Hepatic stellate cell (primary cell): ENCODE measurements at places on chromosomes 7 and 10.

DNA sequence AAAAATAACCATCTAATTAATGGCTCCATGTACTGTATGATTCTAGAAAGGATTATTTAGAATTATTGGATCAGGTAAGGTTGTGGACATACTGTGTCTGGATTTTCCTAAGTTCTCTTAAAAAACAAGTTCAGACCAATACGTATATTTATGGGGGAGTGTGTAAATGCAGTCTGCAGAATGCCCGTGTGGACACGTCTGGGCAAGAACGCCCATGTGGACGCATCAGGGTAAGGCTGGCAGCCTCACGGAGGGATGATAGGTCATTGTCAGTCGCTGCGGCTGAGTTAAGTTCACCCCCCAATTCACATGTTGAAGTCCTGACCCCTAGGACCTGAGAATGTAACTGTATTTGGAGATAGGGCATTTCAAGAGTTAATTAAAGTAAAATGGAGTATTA is 160.0 kb upstream of the SHH start:
- no peak for DNase-seq

GRCh38 chr10:68742397-68742796 is 21.4 kb downstream of the CCAR1 start:
- no peak for DNase-seq

DNA sequence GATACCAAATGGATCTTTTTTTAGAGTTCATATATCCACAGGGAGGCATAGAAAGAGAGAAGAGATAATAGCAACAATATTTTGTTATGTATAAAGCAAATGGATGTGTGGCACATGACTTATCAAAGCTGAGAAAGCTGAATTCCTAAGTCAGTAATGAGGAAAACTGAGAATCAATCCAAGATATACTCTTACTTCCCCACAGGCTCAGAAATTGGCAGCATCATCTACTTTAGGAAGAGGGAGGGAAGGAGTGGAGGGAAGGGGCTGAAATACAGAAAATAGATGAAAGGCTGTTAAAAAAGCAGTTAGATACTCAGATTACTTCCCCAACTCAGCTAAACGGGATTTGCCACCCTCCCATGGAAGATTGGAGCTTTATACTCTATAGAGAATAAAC is 63.5 kb downstream of the SRI start:
- no peak for DNase-seq

DNA sequence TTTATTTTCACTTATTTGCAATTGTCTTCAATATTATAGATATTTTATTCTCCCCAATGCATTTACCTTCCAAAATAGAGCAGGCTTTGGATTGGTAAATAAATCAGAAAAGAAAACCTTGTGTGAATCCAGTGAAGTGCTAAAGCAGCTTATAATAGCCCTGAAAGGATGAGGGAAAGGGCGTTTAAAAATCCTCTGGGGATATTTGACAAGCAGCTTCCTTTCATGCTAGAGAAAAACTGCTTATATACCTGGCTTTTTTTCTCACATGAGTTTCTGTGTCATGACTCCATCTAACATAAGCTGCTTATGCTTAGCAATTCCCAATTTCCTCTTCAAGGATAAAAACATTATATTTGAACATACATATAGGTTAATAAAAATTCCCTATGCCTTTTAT is 221.6 kb upstream of the SEMA3E start:
- no peak for DNase-seq

GRCh38 chr7:117350027-117350426 is 27.2 kb upstream of the WNT2 start:
- DNase-seq, result no peak

DNA sequence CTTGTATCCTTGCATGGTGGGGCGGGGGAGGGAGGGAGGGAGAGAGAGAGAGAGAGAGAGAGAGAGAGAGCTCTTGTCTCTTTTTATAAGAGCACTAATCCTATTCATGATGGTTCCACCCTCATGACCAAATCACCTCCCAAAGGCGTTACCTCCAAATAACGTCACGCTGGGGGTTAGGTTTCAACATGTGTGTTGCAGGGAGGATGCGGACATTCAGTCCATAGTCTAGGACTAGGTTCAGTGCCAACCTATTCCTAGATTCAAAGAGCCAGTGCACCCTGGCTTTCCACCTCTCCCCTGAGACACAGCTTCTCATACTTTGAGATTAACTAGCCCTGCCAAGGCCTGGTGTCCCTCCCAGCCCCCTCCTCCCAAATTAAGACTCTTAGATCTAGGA is 123.0 kb downstream of the GRK5 start:
- DNase-seq, result no peak

GRCh38 chr7:27191833-27192545 is 7.0 kb upstream of the HOXA11 start:
- DNase-seq, result no peak

- DNase-seq, result no peak
Measured at GRCh38 chr7:15495170-15495569, 66.6 kb downstream of the AGMO start.

- no peak for DNase-seq
Measured at GRCh38 chr10:37754538-37755323, 102.7 kb downstream of the ZNF248 start.

GRCh38 chr10:92052741-92053140 is 129.2 kb downstream of the BTAF1 start:
- DNase-seq, result no peak

DNA sequence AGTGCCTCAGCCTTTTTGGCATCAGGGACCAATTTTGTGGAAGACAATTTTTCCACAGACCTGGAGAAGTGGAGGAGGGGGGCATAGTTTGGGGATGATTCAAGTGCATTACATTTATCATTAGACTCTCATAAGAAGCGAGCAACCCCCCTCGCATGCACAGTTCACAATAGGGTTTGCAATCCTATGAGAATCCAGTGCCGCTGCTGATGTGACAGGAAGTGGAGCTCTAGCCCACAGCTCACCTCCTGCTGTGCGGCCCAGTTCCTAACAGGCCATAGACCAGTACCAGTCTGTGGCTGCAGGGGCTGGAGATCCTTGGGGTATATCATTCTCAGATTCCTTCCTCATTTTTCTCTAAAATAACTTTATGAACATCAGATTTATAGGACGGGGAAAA is 50.8 kb downstream of the ATAD1 start:
- no peak for DNase-seq

- DNase-seq, result no peak
Measured at GRCh38 chr10:51654918-51655317, 44.5 kb downstream of the CSTF2T start.

DNA sequence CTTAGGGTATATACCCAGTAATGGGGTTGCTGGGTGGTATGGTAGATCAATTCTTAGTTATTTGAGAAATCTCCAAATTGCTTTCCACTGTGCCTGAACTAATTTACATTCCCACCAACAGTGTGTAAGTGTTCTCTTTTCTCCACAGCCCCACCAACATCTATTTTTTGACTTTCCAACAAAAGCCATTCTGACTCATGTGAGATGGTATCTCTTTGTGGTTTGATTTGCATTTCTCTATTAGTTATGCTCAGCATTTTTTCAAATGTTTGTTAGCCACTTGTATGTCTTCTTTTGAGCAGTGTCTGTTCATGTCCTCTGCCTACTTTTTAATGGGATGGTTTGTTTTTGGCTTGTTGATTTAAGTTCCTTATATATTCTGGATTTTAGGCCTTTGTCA is 66.4 kb downstream of the MGAM2 start:
- no peak for DNase-seq

GRCh38 chr10:22712956-22713852 is 1.2 kb downstream of the PIP4K2A start:
- DNase-seq, result peak; percentile 21

- peak; percentile 34 for DNase-seq
Measured at GRCh38 chr7:80135309-80136104, 876 bp downstream of the GNAI1 start.

GRCh38 chr10:94644352-94644751 is 39.2 kb upstream of the CYP2C18 start:
- DNase-seq, result no peak

GRCh38 chr10:126634911-126635310 is 35.6 kb downstream of the C10orf90 start:
- no peak for DNase-seq

DNA sequence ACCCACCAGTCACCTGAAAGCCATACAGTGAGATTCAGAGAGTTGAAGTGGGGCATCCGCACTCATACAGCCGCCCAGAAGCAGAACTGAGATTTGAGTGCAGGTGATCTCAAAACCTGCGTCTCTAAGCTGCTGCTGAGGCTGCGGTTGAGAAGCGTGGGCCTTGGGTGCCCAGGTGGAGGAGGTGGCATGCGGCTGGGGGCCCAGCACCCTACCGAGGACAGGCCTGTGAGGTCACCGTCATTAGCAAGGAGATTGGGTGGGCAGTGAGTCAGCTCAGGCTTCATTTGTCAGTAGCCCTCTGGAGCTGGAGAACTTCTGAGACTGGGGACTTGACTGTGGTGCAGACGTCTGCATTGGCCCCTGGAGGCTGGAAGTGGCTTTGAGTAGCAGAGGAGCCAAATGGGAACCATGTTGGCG is 29.8 kb downstream of the ZMIZ1 start:
- DNase-seq, result no peak

- peak; percentile 89 for DNase-seq
Measured at GRCh38 chr10:119022846-119023552, 6.5 kb upstream of the NANOS1 start.

DNA sequence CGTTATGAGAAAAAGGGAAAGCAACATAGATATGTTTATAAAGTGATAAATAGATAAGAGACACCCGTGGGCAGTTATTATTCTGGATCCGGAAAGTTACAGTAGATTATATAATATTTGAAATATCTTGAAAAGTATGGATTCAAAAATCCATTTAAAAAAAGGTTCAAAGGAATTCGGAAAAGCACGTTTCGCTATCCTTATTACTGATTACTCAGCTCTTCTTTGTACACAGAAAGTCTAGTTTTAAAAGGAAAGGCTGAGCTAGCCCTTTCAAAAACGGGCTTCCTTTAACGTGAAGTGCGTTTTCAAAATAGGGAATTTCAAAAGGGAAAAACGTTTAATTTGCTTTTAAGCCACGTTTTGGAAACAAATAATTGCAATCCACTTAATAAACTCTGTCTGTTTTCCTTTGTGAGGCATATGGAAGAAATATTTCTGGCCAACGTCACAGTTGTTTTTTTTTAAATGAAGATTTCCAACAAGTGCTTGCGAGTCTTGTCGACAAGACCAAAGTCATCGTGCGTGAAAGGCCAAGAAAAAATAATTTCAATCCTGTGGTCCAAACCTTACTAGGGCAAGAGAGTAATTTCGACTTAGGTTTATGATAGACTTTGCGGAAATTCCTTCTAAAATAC is 2.2 kb upstream of the SKIDA1 start:
- DNase-seq, result no peak

DNA sequence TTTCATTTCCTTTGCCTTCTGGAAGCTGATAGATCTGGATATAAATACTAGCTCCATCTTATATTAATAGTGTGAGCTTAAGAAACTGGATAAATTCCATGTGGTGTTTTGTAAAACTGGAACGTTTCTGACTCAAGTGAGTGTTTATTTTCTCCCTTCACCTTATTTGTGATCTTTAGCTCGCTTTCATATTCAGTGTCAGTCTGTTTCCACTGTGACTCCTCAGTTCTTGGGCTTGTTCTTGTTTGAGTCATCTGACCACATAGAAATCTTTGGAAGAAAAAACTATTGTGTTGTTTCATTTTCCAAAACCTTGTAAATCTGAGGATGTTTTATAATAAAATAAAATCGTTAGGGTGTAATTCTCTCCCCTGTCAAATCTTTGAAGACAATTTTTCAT is 186.4 kb downstream of the POLR1F start:
- DNase-seq, result no peak

GRCh38 chr10:77226853-77227565 is 410.6 kb downstream of the KCNMA1 start:
- DNase-seq, result no peak

DNA sequence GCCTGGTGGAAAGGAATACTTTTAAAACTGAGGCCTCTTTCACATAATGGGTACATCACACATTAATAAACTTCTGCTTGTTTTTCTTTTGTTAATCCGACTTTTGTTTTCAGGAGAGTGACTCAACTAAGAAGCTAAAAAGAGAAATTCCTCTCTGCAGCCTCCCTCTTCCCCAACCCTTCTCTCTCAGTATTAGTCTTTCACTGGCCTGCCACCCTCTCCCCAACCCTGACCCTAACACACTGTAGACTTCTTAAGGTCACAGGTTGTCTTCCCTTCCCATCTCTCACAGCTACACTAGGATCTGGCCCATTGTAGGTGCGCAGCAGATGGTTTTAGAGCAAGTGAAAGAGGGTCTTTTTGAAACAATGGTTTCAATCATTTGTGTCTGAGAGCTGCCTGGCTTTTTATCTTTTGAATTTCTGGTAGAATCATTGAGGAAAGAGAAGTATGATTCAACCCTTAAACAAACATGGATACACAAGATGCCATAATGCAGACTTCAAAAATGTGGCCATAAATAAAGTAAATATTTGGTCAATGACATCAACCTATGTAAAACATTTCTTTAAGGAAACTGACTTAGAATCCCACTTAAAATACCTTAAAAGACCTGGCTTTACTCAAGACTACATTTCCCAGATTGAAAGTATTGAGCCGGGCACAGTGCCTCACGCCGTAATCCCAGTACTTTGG is 17.9 kb upstream of the FFAR4 start:
- peak; percentile 37 for DNase-seq

DNA sequence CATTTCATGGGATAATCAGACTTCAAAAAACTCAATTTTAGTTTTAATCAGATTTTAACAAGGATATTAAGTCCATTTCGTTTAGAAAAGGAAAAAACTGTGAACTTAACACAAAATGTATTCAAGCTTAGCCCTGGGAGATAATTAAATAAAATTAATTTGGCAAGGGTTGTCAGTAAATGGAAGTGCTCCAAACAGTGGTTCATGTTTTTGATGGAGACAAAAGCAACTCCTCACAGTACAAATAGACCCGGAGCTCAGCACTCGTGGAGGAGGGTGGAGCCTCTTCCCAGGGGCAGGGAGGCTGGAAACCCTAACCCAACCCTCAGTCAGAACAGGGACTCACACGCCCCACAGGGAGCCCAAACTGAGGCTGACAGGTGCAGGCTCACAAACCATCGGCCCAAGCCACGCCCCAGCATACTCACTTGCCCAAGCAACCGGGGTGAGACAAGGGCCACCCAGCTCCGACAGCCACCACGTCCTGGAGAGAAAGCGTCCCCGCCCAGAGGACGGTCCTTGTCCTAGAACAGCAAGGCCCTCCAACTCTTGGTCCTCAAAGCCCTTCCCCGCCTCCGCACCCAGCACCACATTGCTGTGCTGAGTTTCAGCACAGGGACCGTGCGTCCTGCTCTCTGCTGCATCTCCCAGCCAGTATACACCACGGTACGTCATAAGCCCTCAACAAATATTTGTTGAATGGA is 39.8 kb downstream of the MAD1L1 start:
- DNase-seq, result no peak

DNA sequence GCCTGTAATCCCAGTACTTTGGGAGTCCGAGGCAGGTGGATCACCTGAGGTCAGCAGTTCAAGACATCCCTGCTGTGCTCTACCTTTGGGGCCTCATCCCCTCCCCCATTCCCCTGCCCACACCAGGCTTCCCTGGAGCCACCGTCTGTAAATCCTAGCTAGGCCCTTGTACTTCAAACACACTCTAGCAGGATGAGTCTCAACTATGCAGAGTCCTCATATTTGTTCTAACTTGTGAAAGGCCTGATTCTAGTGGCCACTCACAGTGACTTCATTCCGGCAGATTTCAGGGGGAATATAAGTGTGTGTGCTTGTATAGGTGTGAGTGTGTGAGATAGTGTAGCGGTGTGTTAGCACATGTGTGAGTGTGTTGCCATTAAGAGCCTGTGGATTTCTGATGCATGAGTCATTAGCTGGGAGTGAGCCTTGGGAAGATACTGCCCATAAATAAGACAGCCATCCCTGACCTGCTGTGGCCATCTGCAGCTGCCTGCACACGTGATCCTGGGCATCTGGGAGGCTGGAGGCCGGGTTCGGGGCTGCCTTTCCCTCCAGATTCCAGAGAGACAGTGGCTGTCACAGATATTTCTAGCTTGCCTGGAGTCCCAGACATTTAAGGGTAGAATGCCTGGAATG is 1.7 kb upstream of the NEURL1 start:
- DNase-seq, result peak; percentile 94
